ENCODE measurements at places on chromosomes 7 and 10. TPM values are rescaled to one million over a fixed set of nuclear protein-coding genes. Genes with fewer than 3 reads are reported as not detected.

HOXA9 gene
- total RNA-seq: not detected

SPDYE16 gene
- 0.22 TPM for total RNA-seq

MMP21 gene
- not detected for total RNA-seq

- no peak for DNase-seq
These were observed 82.0 kb downstream of the BMS1 start for GRCh38 chr10:42864575-42864974.

DNA sequence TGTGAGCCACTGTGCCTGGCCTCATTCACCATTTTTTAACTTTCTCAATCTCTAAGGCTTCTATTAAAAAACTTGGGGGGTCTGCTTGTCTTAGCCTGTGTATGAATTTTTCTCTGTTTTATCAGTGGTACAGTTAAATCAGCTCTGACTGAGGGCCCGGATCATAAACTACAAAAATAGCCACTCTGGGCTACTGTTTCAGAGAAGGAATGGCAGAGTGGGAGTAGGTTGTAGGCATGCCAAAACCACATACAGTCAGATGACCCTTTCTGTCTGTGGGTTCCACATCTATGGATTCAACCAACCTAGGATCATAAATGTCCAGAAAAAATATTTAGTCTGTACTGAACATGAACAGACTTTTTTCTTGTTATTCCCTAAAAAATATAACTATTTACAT is 21.3 kb downstream of the TBC1D12 start:
- no peak for DNase-seq

- no peak for DNase-seq
These were observed 230.9 kb downstream of the DOCK4 start for GRCh38 chr7:111975346-111975745.

DNA sequence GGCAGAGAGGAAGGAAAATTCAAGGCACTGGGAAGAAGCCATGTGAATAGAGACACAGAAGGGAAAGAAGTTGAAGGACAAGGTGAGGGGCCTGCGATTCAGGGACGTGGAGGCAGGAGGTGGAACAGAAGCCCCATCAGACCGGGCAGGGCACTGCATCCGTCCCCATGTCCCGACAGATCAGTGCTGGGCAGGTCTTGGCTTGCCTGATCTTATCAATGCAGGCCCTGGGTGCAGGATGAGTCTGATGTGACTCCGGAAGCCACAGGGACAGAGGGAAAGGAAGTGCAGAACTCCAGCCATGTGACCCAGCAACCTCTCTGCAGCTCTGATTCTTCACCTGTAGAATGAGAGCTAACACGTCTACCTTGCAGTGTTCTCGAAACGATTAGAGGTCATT is 136.2 kb upstream of the CTBP2 start:
- DNase-seq: no peak

DNA sequence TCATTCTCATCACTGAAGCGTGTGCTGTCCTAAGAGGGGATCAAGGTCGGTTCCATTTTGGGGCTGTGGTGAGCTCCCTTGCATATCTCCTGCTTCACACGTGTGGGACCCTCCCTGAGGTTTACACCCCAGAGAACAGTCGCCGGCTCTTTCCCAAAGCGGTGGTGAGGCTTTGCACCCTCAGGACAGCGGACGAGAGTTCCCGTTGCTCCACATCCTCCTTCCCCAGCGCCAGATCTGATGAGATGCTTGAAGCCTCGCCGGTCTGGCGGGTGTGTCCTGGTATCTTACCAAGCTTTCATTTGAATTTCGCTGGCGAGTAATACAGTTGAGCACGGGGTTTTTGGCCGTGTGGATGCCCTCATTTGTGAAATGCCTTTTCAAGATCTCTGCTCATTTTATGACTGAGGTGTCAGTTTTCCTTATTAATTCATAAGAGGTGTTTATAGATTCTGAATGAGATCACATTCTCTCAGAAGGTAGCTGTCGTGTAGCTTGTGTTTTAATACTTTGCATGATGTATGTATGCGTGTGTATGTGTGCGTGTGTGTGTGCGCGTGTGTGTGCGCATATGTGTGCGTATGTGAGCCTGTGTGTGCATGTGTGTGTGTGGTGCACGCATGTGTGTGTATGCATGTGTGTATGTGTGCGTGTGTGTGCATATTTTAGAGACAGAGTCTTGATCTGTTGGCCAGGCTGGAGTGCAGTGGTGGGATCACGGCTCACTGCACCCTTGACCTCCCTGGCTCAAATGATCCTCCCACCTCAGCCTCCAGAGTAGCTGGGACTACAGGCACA is 30.7 kb downstream of the ELFN1 start:
- no peak for DNase-seq

DNA sequence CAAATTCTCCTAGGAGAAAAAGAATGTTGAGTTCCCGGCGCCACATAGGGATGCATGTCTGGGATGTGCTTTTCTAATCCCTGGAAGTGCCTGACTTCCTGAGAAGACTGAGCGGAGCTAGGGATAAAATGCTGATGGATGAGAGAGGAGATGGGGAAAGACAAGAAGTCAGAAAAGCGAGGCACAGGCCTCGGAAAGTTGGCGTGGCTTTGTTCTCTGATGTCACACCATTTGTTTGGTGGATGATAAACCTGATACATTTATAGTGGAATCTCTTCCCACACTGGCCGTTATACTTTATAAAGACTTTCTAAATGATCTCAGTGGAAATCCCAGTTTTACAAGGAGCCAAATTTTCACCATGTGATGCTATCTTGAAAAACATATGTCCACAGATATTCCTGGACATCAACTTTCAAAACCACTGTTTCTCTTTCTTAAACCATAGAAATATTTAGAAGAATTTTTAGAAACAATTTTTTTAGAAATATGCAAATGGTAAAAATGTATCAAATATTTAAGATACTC is 188.8 kb upstream of the SVIL start:
- no peak for DNase-seq

- no peak for DNase-seq
These were observed 589.5 kb downstream of the ARL4A start for GRCh38 chr7:13276977-13277376.
